Activated gamma-delta T cell treated with anti-CD3 and anti-CD28 coated beads, Interleukin-2, amount 50 U/mL, for 16 hours (primary cell): ENCODE measurements at places on chromosomes 6 and 20.

DNA sequence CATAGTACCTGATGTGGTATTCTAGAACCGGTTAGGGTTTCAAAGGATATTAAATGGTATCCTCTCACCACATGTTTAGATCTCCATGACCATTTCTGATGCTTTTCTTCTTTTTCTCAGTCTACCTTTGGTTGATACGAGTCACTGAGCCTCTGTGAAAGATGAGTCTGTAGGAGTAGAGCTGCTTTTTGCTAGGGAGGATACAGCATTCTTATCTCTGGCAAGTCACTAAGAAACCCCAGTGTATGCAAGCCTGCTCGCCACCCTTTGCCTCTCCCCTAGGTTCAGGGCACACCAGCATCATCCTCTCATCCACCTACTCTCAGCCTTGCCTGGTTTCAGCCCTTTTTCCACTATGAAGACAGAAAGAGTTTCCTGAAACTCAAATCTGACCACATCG is 89.9 kb downstream of the MTFR2 start:
- DNase-seq = no peak

DNA sequence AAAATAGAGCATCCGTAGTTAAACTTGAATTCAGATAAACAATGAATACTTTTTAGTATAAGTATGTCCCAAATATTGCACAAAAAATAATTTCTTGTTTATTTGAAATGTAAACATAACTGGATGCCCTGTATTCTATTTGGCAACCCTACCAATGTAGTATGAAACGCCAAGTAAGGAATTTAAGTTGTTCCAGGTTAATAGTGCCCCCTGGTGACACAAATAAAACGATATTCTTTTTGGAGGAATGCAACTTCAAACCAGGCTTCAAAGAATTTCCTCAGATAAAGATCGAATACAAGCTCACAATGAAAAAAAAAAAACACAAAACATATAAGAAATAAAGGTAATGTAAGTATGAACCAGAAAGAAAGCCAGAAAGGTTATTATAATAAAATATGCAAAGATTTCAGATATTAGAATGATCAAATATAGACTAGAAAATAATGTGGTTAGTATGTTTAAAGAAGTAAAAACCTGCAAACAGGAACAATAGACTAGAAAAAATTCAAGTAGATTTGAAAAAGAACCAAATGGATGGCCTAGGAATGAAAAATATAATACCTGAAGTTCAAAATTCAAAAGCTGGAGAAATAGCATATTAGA is 18.4 kb upstream of the AKAP7 start:
- DNase-seq = no peak

DNA sequence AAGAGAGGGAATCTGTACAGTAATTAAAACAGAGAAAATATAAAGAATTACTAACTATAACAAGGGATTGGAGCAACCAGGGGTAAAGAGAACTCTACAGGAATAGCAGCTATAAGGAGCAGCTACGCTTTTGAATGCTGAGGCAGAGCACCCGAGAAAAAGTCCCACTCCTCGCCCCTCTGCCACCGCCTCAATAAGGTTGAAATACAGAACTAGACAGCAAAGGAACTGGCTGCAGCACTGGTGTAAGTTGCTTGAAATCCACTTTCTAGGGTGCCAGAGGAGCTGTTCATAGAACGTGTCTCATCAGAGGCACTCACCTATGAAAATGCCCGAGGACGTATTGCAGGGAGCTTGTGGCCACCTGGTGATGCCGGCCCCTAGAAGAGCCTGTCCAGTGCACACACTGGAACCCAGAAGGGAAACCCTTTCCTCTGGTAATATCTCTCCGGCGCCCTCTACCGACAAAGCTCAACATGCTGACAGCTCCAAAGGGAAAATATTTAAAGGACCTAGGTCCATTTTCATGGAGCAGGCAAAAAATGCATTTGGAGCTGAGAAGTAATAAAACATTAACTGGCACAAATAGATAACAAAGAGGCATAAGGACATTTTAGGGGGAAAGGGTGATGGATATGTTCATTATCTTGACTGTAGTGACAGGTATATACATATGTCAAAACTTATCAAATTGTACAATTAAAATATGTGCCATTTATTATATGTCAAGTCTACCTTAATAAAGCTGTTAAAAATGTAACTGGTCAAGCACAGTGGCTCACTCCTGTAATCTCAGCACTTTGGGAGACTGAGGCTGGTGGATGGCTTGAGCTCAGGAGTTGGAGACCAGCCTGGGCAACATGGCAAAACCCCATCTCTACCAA is 137.4 kb upstream of the HDAC2 start:
- DNase-seq = no peak

DNA sequence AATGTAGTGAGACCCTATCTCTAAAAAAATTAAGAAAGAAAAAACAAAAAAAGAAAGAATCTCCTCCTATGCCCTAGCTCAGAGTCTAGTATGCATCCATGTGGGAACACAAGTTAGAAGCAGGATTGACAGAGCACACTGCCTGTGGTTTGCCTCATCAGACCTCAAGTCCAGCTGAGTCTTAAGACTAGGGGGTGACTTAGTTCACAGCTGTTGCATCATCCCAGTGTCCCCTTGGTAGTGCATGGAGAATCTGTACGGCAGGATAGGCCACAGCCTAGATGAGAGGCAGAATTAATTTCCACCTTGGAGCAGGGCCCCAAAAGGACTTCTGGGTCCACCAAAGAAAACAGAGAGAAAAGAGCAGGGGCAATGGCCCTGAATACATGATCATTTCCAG is 13.7 kb downstream of the PNPLA1 start:
- no peak for DNase-seq

DNA sequence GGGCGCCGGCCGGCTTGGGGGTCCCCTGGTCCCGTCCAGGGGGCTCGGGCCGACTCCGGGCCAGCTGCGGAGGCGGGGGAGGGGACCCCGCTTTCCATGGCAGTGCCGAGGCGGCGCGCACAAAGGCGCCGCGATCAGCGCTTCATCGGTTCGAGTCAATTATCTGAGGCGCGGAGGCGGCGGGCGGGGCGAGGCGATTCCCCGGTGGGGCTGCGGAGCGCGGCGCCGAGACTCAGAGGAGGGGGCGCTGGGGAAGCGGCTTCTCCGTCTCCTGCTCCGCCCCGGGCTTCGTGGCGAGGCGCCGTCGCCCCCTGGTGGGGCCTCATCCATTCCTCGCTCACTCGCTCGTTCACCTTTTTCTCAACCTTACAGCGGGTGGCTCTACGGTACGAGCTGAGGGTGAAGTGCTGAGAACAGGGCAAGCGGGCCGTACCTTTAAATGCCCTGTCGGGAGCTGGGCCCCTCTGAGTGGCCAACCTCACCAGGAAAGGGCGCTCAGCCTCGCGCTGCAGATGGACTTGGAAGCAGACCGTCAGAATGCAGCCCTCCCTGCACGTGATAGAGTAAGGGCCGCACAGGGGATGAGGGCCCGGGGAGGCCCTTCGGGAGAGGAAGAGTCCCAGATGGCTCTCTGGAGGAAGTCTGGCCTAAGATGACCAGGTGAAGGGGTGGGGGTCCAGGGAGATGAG is 39.9 kb downstream of the SLC52A3 start:
- peak; percentile 14 for DNase-seq

GRCh38 chr6:17987697-17988421 is 424 bp upstream of the KIF13A start:
- DNase-seq = no peak

DNA sequence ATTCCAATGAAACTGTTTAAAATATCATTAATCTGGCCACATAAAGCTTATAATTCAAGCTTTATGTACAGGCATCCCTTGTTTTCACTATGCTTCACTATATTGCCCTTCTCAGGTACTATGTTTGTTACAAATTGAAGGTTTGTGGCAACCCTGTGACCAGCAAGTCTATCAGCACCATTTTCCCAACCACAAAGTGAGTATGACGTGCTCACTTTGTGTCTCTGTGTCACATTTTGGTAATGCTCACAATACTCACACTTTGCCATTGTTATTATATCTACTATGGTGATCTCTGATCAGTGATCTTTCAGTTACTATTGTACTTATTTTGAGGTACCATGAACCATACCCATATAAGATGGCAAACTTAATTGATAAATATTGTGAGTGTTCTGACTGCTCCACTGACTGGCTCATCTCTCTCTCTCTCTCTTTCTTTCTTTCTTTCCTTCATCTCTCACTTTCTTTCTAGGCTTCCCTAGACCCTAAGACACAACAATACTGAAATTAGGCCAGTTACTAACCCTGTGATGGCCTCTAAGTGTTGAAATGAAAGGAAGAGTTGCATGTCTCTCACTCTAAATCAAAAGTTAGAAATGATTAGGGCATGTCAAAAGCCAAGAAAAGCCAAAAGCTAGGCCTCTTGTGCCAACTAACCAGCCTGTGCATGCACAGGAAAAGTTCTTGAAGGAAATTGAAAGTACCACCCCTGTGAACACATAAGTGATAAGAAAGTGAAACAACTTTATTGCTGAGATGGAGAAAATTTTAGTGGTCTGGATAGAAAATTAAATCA is 227.9 kb downstream of the BCAS1 start:
- DNase-seq = no peak

GRCh38 chr20:1190847-1191246 is 6.1 kb upstream of the TMEM74B start:
- no peak for DNase-seq

- no peak for DNase-seq
These were observed 11.8 kb downstream of the TLDC2 start for GRCh38 chr20:36887752-36888090.

GRCh38 chr6:169798764-169799473 is 47.5 kb downstream of the ERMARD start:
- no peak for DNase-seq

- DNase-seq = no peak
These were observed 7.5 kb upstream of the TNXB start for GRCh38 chr6:32116674-32117073.

- no peak for DNase-seq
These were observed 12.0 kb downstream of the SLC12A5 start for GRCh38 chr20:46040902-46041535.

GRCh38 chr6:149125309-149125708 is 192.2 kb upstream of the TAB2 start:
- DNase-seq = no peak

DNA sequence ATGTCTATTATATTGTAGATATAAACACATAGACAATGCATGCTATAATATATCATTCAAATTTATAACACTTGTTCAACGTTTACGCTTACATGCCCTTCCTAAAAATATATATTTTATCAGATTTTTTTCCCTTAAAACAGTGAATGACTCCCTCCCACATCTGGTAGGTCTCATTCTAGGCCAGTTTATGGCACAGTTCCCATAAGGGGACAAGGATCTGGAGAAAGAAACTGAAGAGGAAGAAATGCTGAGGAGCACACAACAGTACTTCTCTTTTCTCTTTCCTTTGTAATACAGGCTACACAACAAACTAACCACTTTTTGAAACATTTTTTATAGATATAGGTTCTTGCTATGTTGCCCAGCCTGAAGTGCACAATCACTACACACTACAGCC is 48.6 kb upstream of the RCAN2 start:
- no peak for DNase-seq

DNA sequence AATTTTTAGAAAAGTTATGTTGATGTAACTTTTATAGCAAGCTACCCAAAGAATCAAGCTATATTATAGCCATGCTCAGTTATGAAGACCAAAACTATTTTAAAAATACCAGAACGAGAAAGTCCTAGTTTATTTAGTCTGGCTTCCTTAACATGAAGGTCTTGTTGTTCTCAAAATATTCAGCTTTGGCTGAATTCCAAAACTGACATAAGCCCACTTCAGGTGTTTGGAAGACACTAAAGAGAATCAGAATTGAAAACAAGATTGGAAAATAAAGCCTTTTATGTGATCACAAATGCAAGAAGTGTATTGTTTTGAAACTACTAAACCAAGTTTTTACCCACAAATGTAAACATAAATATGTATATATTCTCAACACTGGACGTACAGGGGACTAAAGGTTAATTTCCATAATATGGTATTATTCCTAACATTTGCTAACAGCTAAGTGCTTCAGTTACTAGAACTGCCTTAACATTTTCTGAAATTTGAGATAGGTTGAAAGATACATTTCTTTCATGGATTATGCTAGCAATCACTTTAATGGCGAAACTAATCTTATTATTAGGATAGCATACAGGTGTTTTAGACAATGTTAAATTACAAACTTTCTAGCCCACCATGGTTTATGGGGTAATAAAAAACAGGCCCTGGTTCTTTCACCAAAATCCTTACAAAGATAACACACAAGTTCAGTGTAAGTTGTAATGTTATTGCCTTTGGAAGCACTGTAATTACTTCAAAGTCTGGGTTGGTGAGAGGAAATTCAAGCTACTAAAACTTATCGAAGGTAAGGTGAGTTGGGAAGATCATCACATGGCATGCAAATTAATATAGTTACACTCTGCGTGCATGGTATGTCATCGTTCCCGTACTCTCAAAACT is 1.6 kb downstream of the MAP3K5 start:
- DNase-seq = no peak

GRCh38 chr20:32982617-32983458 is 21.4 kb downstream of the SUN5 start:
- no peak for DNase-seq

GRCh38 chr20:8366303-8366923 is 234.3 kb downstream of the PLCB1 start:
- no peak for DNase-seq

GRCh38 chr6:151434369-151434768 is 17.6 kb downstream of the RMND1 start:
- DNase-seq = no peak

- no peak for DNase-seq
These were observed 6.8 kb upstream of the MRAP2 start for GRCh38 chr6:84026721-84027164.

DNA sequence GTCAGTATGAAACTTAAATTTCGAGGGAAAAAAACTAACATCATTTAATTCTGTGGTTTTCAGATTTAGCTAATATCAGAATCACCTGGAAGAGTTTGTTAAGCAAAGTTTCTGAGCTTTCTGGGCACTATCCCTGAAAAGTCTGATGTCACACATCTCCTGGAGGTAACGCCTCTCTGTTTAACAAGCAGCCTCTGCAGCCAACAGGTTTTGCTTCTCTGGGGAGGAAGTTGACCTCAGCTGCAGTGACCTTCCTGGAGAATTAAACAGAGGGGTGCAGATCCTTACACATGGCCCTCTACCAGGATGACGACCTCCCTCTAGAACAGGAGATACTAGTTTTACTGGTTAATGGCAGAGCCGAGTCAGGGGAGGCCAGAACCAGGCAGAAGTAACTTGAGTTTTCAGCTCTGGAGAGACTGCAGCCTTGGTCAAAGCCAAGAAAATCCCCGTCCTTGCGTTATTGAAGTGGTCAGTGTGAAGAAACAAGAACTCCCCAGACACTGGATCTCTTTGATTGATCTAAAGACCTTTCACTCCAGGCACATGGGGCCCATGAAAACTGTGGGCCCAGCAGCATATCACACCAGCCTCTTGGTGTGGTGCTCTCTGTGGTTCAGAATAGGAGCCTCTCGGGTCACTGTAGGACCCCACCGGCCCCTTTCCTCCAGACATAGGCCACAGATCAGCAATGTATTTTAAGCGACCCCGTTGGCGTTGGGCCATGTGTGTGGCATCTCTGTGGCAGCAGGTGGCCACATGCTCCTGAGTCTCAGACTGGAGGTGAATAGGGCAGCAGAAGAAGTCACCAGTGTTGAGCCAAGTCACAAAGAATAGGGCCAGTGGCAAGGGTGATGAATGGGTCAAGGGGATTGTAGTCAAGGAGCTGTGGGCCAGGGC is 33.4 kb upstream of the CCR6 start:
- DNase-seq = no peak
